SJSA1 (cell line): ENCODE measurements at places on chromosomes 11 and 22.
A peak's percentile ranks its signal among the peaks of the same experiment; 100 is the strongest.

GRCh38 chr22:39169797-39170466 lies 17.5 kb upstream of the CBX7 start:
- no peak for DNase-seq

- peak; percentile 91 for DNase-seq
Observed at GRCh38 chr22:39634530-39635405, 64.2 kb downstream of the CACNA1I start.

- peak; percentile 6 for DNase-seq
Observed at GRCh38 chr11:114774599-114775361, 96.5 kb downstream of the NXPE2 start.

GRCh38 chr11:15341587-15341986 lies 226.9 kb downstream of the INSC start:
- no peak for DNase-seq

- no peak for DNase-seq
Observed at GRCh38 chr11:36775130-36775529, 177.1 kb upstream of the RAG2 start.

DNA sequence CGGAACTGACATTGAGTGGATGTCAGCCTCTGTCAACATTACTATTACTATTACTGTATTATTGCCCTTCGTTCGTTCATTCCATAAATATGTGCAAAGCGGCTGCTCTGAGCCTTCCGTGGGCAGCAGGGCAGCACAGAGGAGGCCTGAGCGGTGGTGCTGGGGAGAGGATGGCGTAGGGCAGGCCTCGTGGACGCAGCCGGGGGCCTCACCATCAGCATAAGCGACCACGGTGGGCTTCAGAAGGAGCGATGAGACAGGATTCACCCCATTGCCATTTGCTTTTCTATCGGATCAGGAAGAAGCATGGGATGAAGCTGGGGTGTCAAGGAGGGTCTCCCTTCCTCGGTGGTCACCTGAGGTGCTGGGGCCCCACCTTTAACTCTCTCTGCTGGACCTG lies 22.7 kb downstream of the ANO1 start:
- DNase-seq: no peak

GRCh38 chr22:27473533-27473932 lies 328.0 kb downstream of the MN1 start:
- no peak for DNase-seq
